EH (cell line): ENCODE measurements at places on chromosomes 6 and 20.
A peak's percentile ranks its signal among the peaks of the same experiment; 100 is the strongest.

- no peak for DNase-seq
Measured at GRCh38 chr6:16461491-16461890, 223.1 kb downstream of the GMPR start.

- DNase-seq = no peak
Measured at GRCh38 chr6:47678739-47679138, 19.6 kb upstream of the ADGRF4 start.

DNA sequence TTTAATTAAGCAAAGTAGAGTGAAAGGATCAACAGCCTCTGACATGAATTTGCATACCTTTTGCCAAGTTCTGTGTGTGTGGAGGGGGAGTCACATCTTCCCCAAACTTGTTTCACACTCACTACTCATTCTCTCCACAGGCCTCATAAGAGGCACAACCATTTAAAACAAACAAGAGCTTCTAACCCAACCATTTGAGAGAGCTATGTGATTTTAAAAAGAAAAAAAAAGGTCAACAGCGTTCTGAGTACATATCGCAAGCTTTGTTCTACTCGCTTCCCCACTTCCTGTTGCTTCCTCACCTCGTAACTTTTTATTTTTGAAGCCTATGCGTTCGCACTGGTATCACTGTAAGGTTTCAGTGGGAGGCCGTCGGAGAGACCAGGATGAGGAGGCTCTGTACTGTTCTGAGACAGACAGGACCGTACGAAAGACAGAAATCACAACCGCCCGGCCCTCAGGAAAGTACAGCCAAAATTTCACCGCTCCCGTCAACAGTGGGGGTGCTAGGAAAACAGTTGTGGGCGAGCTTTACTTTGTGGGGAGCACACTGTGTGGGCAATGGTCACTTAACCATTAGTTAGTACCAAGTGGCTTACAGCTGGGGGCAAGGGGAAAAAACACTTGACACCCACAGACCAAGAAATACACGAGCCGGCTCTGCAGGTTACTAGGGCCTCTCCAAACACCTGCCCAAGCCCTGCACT is 61.3 kb downstream of the TRERF1 start:
- no peak for DNase-seq

- DNase-seq = no peak
Measured at GRCh38 chr6:169225131-169225576, 28.5 kb downstream of the THBS2 start.

- DNase-seq = peak; percentile 70
Measured at GRCh38 chr6:157632821-157633220, 190.2 kb upstream of the SNX9 start.

DNA sequence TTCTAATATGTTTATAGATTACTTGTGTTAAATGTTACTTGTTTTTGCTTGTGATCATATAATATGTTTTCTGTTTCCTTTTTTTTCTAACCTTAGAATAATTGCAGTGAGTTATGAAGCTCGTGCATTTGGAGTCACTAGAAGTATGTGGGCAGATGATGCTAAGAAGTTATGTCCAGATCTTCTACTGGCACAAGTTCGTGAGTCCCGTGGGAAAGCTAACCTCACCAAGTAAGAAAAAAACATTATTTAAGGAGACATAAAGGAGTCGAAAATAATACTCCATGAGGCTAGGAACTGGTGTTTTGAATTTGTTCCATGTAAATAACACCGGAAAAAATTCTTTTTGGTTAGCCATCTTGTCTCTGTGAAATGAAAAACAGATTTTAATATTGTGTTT is 6.9 kb downstream of the POLH start:
- DNase-seq = peak; percentile 26

GRCh38 chr6:170497841-170498301 is 55.2 kb downstream of the PSMB1 start:
- DNase-seq = no peak

DNA sequence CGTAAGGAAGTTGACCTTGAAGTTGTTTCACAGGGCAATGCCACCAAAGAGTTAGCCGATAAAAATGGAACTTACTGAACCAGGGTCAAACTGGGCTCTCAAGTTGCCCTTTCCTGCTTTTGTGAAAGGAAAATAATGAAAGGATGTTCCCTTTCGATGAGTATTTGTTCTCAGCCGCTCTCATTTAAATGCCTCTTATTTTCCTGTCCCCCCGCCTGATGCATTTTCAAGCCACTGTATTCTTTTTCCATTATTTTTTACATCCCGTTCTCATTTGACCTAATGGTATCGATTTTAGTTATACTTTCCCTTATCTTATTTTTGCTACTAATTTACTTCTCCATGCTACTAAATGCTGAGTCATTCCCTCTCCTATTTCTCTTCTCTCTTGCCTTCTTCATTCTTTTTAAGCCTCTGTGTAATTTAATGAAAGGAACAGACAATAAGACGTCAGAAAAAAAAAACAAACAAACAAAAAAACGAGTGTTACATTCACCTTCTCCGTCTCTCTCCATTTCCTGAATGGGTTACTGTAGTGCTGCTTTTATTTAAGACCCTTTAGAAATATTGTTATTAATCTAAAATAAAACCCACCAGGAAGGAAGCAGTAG is 655 bp upstream of the NDUFAF4 start:
- DNase-seq = peak; percentile 34

DNA sequence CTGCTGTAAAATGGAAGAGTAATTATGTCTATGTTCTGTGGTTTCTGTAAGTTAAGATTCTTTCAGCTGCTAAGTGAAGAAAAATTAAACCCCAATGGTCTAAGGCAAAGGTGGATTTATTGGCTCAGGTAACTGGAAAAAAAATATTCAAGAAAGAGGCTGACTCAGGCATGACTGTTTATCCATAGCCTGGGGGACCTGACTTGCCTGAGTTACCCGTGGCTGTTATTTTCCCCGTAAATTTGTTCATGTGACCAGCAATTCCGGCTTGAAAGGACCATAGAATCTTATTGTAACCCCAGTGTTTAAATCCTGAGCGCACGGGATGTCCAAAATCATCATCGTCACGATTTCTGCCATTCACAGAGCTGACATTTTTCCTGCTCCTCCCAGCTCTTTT is 32.3 kb upstream of the SULF2 start:
- no peak for DNase-seq

GRCh38 chr20:36202891-36203338 is 33.4 kb upstream of the AAR2 start:
- DNase-seq = peak; percentile 65

- peak; percentile 50 for DNase-seq
Measured at GRCh38 chr20:32482442-32483261, 102.5 kb downstream of the NOL4L start.

DNA sequence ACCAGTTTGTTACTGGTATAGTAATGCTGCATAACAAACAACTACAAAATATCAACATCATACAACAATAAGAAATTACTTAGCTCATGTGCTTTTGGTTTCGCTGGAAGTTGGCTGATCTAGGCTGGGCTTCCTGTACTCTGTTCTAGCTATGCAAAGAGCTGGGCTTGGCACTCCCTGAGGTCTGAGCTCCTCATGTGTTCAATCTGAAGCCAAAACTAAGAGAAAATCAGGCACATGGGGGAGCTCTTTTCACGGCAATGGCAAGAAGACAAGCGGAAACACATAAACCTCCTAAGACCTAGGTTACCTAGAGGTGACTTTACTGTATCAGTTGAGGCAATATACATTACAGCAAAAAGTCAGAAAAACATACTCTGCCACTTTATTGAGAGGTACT is 574.2 kb downstream of the KHDRBS2 start:
- no peak for DNase-seq
